Breast epithelium (tissue), 4 donors: ENCODE measurements at places on chromosomes 5 and 9.

DNA sequence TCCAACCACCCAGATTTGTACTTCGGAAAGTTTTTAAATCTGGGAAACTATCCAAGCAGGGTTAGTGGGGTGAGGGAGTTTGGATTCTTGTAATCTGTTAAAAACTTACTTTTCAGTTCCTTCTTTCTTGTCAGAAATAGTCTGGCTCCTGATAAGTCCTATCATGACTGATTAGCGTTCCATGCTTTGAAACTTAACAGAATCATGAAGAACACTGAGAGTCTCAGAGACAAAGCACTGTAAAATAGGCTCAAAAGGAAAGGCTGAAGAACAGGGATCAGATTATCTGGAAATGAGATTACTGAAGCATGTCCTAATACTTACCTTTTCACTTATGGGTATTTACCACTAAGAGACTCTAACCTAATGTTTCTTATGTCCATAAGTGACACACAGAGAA lies 242.5 kb downstream of the ARRDC3 start:
- no peak for DNase-seq

- DNase-seq = no peak
These were observed 213.1 kb upstream of the ACO1 start for GRCh38 chr9:32171339-32171738.

DNA sequence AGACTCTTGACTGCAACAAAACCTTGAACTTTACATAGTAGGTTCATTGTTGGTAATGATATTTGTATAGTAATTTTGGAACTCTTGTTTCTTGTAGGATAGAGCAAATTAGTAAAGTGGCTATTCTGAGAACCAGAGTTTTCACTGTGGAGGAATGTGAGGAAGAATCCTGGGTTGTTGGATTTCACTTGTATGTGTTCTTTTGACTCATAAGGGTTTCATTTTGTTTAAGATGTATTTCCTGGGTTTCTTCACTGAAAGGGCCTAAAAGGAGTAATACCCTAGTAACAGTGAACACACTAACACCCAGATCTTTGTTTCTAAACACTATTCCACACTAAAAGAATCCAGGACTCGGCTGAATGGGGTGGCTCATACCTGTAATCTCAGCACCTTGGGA lies 20.1 kb downstream of the TTC1 start:
- no peak for DNase-seq

- DNase-seq = no peak
These were observed 22.5 kb downstream of the ACOT12 start for GRCh38 chr5:81371354-81371876.

DNA sequence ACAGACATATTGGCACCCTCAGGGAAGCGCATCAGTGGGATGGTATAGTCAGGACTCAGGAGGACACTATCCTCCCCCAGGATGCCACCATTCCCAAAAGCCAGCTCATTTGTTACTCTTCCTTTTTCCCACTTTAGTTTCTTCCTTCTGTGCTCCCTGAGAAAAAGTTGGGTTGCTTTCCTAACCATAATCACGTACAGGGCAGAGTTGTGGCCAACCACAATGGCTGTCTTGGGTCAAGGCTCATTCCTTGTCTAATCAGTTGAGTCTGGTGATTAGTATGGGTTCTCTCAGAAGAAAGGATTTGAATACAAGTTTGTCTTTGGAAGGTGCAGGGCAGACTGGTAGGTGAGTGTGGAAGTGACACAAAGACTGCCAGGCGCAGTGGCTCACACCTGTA lies 26.6 kb upstream of the ATP6V1G1 start:
- no peak for DNase-seq

DNA sequence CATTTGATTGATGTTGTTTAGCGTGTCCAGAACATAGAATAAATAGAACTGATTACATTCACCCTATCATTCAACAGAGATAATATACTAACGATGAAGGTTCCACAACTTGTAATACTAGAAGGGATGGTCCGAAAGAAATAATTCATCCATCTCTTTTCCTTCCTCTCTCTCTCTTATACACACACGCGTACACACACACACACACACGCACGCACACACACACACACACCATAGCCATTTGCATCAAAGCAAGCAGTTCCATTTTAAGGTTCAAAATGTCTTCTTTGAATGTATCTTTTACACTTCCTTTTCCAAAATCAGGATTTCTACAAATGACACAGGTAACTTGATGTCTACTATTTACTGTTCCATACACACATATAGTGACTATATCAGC lies 887 bp downstream of the GDA start:
- no peak for DNase-seq

- no peak for DNase-seq
These were observed 107.3 kb upstream of the SPOCK1 start for GRCh38 chr5:137606401-137606800.

GRCh38 chr9:75036793-75037192 lies 8.7 kb upstream of the CARNMT1 start:
- no peak for DNase-seq

DNA sequence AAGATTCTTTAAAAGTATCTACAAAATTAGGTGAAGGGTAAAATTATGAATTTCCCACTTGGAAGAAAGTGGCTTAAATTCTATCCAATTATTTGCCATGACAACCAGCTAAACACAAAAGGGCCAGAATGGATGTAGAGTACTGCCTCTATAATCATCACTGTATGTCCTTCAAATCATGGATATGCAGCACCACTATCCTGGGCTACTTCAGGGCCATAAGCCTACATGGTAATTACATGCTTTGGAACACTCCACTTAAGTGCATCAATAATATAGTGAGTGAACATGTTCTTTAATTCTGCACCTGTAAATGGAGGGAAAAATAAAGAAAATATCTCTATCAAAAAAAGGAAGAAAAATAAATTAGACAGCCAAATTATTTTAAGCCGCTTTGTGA lies 575.2 kb downstream of the ISL1 start:
- DNase-seq = no peak

DNA sequence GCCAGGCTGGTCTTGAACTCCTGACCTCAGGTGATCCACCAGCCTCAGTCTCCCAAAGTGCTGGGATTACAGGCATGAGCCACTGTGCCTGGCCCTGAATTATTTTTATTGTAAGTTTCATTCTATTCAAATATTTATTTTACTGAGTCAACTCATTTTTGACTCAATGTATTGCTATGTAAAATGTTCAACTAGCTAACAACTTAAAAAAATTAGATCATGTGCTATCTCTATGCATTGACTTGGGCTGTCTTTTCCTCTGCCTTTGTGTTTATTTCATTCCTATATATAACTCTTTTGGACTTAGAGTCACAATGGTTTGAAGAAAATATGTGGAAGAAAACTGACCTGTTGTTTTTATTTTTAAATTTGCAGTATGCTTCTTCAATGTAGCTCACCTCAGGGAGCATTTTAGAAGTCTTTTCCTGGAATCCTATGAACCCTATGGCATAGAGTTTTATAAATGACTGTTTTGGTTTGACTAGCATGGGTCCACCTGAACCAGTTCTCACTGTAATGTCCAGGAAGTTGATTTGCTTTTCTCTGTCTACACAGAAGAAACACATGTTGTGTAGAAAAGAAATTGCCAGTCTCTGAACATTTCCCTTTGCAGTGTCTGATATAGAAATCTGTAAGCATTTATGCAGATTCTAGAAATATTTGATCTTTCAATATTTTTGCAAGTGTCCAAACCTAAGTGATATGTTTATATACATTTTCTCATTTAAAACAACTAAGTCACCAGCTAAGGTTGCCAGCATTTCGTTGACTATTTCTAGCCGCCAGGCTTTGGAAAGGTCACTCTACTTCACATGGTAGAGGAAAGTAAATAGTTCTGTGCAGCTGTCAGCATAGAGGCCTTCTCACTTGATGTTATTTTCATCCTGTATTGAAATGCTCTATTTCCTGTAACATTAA lies 138.8 kb downstream of the PCSK1 start:
- DNase-seq = no peak

- peak; percentile 87 for DNase-seq
These were observed 1.9 kb upstream of the CNTFR start for GRCh38 chr9:34591248-34591916.

GRCh38 chr5:72836810-72837209 lies 20.3 kb downstream of the TNPO1 start:
- DNase-seq = no peak

DNA sequence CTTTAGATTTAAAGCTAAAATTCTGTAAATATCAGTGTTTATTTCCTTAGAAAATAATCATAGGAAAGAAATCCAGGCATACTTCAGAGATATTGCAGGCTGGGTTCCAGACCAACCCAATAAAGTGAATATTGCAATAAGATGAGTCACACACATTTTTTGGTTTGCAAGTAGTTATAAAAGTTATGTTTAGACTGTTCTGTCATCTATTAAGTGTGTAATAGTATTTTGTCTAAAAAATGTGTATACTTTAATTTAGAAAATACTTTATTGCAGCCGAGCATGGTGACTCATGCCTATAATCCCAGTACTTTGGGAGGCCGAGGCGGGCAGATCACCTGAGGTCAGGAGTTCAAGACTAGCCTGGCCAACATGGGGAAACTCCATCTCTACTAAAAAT lies 6.9 kb upstream of the RIC1 start:
- no peak for DNase-seq

DNA sequence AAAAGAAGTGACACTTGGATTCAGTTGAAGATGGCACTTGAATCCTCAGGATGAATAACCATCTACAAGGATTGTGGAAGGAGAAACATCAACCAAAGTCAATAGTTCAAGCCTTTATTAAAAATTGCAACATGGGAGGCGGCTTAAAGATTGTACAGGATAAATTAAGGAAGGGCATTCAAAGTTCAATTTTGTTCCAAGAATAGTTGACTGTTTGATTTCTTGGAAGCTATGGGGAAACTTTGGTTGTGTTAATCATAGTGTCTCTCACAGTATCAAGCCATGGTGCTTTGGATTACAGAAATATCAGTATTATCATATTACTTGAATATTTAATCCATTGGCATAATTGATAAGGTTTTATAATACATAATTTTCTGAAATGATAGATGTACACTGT lies 1844.3 kb downstream of the MAT2B start:
- no peak for DNase-seq

- DNase-seq = no peak
These were observed 28.1 kb downstream of the NIPBL start for GRCh38 chr5:36904677-36905076.

DNA sequence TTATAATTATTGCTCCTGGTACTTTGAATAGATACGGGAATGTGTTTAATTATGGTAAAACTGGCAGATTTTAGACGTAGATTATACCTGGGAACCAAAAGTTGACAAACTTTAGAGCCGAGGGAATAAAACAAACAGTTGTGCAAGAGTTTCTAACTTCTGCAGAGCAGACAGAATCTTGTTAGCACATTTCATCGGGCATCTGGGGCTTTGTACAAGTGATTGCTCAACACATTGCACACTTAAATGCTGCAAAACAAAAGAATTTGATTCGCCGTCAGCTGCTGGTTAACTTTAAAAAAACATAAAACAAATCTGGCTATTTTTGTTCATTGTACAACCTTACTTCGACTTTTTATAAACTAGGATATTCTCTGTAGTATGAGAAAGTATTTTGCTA lies 398.1 kb downstream of the MAN2A1 start:
- DNase-seq = no peak

GRCh38 chr5:53037141-53037859 lies 48.1 kb downstream of the ITGA2 start:
- DNase-seq = no peak

DNA sequence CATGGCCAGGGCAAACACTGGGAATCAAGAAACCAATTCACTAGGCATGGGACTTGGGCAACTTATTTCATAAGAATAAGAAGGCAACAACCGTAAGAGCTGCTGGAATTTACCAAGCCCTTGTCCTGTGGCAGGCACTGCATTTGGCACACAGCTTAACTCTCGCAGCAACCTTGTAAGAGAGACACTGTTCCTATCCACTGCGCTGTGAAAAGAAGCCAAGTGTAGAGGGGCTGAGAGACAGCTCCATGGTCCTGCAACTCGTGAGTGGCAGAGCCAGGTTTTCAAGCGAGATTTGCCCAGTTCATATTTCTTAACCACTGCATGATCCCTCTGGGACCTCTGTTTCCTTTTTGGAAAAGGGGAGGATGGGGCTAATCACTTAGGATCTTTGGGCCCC lies 129.3 kb upstream of the STC2 start:
- no peak for DNase-seq

GRCh38 chr5:158234323-158235158 lies 375.6 kb upstream of the CLINT1 start:
- no peak for DNase-seq

GRCh38 chr5:140611020-140611521 lies 21.9 kb downstream of the CD14 start:
- DNase-seq = no peak

DNA sequence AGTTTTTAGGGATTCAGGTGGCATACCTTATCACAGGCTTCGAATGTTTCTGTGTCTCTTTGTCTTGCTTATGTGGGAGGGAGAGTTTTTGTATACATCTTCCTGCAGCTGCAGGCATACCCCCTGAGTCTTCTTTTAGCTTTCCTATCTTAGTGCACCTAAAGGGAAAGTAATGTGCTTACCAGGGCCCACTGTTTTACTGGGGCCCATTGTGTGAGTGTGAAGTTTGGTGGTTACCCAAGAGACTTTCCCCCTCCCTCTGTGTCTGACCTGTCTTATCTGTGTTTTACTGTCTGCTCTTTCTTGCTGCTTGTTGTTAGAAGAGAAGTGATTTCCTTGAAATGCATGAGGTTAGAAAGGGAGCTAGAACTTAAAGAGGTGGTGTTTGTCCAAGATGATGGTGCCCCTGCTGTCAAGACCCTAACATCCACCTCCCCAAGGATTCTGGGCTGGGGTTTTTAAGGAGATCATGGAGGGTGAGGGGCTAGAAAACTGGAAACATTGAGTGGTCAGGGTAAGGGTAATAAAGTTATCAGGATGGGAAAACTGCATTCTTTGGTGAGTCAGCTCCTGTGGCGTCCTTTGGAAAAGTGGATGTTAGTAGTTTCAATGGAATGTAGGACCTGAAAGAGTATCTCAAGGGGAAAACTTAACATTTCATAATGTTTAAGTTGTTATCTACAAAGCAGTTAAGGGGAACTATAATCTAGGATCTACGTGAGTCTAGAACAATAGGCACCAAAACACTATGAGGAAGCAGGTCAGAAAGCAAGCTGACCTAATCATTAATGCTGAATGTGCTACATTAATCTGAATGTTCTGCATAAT lies 583.5 kb upstream of the TUSC1 start:
- DNase-seq = no peak

DNA sequence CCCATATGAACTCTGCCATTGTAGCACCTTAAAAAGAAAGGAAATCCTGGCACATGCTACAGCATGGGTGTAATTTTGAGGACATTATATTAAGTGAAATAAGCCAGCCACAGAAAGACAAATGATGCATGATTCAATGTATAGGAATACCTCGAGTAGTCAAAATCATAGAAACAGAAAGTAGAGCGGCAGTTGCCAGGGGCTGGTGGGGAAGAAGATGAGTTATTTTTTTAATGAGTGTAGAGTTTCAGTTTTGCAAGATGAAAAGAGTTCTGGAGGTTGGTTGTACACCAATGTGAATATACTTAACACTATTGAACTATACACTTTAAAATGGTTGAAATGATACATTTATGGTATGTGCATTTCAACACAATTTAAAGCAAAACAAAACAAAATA lies 133.0 kb downstream of the ZDHHC21 start:
- no peak for DNase-seq
